ENCODE measurements at places on chromosomes 13 and 19.

- DNase-seq = no peak
These were observed 9.0 kb downstream of the CAPN12 start for GRCh38 chr19:38735257-38735686.

DNA sequence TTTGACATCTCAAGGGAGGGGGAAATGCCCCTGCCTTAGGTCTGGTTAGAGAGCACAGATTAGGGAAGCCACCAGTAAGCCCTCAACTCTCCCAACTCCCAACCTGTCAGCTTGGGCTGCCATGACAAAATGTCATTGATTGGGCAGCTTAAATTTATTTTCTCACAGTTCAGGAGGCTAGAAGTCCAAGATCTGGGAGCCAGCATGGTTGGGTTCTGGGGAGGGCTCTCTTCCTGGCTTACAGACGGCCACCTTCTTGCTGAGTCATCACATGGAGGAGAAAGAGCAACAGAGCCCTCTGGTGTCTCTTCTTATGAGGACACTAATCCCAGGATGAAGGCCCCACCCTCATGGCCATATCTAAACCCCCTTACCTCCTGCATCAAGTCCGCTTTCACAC, 24.2 kb downstream of the C19orf12 start:
- peak; percentile 30 for DNase-seq

DNA sequence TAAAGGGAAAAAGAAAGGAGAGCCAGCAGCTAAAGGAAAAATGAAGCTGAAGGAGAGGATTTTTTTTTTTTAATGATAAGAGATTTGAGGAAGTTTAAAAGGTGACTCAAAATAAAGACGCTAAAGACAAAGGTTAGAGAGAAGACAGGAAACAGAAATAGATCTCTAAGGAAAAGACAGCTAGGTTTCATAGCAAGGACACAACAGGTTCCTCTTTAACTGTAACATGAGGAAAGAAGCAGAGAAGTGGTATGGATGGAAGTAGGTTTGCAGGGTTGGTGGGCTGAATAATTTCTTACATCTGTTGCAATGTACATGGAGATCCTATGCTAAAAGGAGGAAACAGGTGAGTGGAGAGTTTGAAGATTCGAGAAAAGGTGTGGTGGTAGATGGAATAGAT, 107.5 kb downstream of the MYCBP2 start:
- no peak for DNase-seq

DNA sequence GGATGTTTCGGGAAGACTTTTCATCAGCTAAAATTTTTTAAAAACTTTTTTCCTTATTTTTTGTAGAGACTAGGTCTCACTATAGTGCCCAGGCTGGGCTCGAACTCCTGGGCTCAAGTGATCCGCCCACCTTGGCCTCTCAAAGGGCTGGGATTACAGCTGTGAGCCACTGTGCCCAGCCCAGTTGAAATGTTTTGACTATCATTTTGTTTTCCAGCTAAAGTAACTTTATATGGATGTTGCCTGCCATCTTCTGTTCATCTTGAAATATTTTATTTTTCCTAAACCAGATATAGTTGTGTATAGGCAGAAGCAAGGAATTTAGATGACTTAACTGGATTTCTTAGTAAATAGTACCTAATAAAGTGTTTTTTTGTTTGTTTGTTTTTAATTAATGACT, 7.0 kb downstream of the CAB39L start:
- DNase-seq = peak; percentile 75

DNA sequence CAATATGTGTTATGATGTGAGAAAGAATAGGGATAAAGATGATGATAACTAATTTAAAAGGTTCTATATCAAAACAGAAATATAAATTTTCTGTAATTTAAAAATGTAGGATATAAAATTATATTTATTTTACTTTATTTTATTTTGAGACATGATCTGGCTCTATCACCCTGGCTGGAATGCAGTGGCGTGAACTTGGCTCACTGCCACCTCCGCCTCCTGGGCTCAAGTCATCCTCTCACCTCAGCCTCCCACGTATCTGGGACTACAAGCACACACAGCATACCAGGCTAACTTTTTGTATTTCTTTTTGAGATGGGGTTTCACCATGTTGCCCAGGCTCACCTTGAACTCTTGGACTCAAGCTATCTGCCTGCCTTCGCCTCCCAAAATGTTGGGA, 214.9 kb upstream of the SLITRK1 start:
- DNase-seq = no peak

DNA sequence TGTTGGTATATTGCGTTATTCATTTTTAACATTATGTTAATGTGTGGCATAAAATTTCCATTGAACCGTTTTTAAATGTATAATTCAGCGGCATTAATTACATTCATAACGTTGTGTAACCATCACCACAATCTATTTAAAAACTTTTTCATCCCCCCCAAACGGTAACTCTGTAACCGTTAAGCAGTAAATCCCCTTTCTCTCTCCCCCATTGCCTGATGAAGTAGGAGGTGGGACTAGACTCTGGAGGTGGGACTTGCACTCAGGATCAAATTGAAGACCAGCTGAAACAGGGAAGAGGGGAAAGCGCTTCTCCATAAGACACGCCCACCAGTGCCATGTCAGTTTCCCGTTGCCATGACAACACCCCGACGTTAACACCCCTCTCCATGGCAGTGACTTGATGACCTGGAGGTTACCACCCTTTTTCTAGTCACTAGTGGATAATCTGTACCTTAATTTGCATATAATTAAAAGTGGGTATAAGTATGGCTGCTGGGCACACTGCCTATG, 16.8 kb downstream of the CLEC11A start:
- DNase-seq = no peak

GRCh38 chr19:42469311-42470235, 26.8 kb upstream of the CXCL17 start:
- DNase-seq = no peak

GRCh38 chr19:51375504-51376221, 3.2 kb upstream of the NKG7 start:
- DNase-seq = no peak
